ENCODE measurements at places on chromosomes 7 and 10.

DNA sequence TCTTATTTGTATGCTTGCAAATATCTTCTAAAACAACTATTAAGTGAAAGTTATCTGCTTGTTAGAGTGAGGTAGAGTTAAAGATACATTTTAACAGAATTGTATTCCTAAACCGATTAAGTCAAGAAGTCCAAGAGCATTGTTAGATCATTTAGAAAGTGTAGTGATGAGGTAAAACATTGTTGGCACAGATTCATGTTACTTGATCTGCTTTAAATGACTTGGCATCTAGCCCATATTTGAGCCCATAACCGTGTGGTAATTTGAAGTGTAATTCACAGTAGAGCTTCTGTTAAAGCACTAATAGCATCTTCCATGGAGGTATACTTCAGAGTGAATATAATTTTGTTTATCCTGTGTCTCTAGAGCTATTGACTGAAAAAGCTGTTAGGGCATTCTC lies 62.1 kb downstream of the PTEN start:
- no peak for DNase-seq

DNA sequence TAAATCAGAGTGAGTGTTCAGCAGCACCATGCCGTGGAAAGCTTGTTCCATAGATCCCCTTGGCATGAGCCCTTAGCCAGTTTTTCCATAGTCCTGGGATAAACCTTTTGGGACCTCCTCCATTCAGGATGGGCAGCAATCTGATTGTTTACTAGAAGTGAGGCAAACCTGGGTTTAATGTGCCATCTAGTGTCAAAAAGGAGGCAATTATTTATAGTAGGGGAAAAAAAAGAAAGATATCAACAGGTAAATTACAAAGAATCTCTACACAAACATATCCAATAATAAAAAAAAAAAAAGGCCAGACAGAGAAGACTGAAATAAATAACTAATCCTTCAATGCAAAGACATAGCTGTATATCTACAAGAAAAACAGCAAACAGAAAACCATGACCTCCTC lies 229.0 kb upstream of the STK17A start:
- no peak for DNase-seq

DNA sequence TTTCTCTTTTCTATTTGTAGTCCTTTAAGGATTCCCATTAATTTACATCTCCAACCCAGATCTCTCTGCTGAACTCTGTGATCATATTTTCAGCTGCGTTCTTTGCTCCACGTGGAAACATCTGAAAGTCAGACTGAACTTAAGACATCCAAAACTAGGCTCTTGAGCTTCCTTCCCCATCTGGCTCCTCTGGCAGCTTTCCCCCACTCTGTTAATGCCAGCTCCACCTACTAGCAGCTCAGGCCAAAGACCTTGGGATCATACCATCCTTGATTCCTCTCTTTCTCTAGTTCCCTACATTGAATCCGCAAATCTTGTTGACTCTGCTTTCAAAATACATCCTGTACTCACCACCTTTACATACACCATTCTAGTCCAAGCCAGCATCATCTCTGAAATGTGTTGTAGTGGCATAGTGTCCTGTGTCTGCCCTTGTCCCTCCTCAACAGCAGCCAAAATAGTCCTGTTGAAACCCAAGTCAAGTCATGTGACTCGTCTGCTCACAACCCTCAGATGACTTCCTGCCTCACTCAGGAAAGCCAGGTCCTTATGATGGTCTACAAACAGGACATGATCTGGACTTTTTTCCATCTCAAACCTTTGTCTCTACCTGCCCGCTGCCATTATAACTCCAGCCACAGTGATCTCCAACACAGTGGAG lies 7.0 kb downstream of the REEP3 start:
- no peak for DNase-seq

DNA sequence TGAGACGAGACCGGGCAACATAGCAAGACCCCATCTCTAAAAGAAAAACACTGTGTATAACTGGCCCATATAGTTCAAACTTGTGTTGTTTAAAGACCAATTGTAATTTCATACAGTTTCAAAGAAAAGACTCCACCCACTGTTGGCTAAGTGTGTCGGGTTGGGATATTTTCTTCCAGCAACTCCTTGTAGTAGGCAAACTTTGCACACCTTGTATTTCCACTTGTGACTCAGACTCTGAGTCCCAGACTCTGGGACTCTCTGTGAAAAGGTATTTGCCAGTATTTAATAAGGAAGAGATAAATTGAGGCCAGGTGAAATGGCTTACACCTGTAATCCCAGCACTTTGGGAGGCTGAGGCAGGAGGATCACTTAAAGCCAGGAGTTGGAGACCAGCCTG lies 29.3 kb upstream of the RHBDD2 start:
- no peak for DNase-seq

DNA sequence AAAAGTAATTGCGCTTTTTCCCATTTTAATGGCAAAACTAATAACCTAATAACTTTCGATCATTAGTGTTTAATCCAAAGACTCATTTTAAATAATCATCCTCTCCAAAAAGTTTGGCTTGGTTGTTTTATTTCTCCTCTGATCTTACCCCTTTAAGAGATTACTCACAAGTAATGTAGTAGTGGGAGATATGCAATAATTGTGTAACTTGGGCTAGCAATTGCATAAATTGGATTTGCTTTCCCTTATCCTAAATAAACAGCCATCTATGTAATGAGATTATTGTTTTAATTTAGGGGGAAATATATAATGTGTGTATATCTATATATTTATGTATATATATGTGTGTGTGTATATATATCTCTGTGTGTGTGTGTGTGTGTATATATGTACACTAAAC lies 82.5 kb downstream of the RNLS start:
- peak; percentile 7 for DNase-seq

- DNase-seq: no peak
Observed at GRCh38 chr7:123573896-123574467, 16.4 kb upstream of the NDUFA5 start.

DNA sequence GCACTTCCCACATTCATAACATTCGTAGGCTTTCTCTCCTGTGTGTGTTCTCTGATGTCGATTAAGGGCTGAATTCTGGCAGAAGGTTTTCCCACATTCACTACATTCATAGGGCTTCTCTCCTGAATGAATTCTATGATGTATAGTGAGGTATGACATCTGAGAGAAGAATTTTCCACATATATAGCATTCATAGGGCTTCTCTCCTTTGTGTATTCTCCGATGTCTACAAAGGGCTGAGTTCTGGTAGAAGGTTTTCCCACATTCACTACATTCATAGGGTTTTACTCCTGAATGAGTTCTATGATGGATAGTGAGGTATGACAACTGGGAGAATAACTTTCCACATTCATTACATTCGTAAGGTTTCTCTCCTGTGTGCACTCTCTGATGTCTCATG lies 15.6 kb downstream of the ZNF12 start:
- no peak for DNase-seq

- DNase-seq: no peak
Observed at GRCh38 chr10:102354451-102354850, 41.1 kb upstream of the NFKB2 start.

GRCh38 chr7:1400371-1400770 lies 58.9 kb downstream of the MICALL2 start:
- no peak for DNase-seq

DNA sequence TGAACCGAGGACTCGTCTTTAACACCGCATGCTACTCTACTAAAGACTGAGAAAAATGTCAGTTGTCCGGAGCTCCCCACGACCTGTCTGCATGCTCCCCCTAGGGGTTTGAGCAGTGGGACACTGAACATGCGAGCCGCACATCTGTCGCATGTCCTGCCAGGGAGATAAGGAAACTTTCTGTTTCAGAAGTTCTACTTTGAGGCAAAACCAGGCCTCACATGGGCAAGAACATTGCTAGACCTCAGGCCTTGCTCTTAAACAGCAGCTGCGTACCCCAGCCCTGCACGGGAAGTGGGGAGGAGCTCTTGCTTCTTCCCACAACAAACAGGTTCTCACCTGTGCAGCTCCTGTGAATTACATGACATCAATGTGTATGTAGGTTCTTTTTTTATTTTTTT lies 30.3 kb upstream of the HERPUD2 start:
- no peak for DNase-seq

DNA sequence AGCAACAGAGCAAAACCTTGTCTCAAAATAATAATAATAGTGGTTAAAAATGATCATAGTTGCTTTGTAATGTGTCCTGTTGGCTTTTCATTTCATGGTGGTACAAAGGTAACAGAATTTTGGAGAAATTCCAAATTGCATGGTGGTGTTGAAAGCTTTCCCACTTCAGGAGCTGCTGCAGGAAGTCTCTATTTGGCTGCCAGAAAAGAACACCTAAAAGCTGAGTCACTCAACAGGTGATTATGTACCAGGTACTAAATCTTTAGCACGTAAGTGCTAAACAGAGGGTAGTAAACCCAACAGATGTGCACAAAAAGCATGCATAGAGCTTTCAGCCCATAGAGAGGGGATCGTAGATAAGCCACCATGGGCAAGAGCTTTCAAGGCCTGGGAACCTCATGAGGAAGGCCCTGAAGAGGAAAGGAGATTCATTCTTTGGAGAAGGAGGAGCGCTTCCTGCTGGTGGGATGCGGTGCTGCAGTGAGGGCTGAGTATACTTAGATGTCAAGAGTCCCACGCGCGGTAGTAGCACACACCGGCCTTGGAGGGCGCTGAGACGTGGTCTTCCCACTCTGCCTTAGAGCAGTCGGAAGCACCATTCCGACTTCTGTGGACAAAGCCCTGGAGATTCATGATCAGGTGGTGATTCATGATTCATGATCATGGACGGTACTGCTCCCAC lies 118.7 kb downstream of the RALA start:
- peak; percentile 90 for DNase-seq

DNA sequence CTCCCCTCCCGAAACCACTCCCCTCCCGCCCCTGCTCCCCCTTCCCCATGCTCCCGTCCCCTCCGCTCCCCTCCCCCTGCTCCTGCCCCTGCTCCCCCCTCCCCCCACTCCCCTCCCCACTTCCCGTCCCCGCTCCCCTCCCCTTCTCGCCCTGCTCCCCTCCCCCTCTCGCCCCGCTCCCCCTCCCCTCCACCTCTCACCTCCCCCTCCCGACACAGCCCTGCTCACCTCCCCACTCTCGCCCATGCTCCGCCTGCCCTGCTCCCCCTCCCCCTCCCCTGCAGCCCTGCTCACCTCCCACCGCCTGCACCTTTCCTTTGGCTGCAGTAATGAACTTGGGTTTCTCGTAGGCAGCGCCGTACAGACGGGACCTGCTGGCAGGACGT lies 49.9 kb upstream of the NKX6-2 start:
- no peak for DNase-seq

DNA sequence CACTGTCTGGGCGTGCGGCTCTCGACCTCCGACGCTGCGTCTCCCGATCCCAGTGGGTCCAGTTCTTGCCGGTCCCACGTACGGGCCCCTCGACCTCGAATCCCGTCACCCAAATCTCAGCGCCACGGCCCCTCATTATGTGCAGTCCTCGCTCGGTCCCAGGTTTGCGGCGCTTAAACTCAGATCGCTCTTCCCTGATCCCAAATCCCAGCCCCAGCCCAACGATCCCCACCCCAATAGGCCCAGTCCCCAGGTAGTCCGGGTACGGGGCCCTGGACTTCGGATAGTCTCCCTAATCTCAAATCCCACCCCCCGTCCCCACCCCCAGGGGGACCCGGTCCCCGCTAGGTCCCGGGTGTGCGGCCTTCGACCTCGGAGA lies 666 bp downstream of the HNRNPF start:
- no peak for DNase-seq

GRCh38 chr10:29535012-29535777 lies 99.6 kb downstream of the SVIL start:
- DNase-seq: no peak

DNA sequence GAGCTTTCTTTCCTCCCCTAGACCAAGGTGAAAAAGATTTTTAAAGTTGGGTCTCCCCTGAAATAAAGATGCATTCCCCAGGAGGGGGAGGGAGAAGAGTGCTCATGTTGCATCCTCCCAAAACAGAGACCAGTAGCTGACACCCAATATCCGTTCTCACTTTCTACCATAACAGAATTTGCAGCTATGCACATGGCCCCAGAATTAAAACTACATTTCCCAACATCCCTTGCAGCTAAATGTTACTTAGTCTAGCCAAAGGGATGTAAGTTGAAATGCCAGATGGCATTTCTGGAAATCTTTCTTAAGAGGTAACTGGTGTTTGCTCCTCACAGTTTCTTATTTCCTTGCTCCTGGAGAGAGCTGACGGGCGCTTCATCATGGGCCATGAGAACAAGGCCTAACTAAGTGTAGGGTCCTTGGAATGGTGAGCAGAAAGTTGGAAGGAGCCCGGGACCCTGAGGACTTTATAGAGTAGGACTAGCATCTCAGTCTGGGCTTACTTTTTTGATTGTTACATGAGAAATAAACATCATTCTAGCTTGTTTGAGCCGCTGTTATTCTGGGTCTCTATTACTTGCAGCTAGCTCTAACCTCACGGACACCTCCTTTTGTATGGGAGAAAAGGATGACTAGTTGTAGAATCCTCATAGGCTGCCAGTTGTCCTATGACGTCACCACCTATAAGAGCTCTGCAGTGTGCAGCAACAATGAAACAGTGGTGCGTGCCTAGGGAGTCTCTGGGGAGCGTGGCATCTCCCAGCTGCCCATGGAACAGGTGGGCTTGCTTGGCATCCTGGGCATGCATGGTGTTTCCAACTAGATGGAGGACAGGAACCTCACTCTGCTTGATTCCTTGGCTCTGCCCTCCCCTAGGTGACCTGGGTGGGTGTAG lies 46.1 kb upstream of the EXOC6 start:
- DNase-seq: no peak

- DNase-seq: no peak
Observed at GRCh38 chr10:71218651-71219050, 6.3 kb downstream of the UNC5B start.

GRCh38 chr10:104325436-104326435 lies 12.5 kb downstream of the ITPRIP start:
- peak; percentile 87 for DNase-seq

DNA sequence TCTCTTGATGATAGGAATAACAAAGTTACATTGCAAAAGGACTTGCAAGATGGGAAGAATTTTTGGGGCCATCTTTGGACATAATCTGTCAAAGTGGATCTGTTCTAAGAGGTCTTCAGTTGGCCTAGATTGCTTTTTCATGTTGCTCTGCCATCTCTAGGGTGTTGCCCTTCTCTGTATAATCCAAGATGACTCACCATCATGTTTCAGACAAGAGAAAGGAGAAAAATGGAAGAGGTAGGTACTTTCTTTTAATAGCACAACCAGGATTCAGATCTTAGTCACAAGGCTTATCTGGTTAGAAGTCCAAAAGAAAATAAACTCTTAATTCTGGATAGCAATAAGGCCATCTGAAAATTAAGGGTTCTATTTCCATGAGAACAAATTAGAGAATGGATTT lies 38.7 kb upstream of the FOXP2 start:
- DNase-seq: no peak

GRCh38 chr10:3465406-3465891 lies 292.9 kb upstream of the PITRM1 start:
- peak; percentile 53 for DNase-seq

- DNase-seq: no peak
Observed at GRCh38 chr10:106631016-106631702, 533.3 kb downstream of the SORCS1 start.

GRCh38 chr7:135784013-135784412 lies 35.4 kb upstream of the FAM180A start:
- no peak for DNase-seq

DNA sequence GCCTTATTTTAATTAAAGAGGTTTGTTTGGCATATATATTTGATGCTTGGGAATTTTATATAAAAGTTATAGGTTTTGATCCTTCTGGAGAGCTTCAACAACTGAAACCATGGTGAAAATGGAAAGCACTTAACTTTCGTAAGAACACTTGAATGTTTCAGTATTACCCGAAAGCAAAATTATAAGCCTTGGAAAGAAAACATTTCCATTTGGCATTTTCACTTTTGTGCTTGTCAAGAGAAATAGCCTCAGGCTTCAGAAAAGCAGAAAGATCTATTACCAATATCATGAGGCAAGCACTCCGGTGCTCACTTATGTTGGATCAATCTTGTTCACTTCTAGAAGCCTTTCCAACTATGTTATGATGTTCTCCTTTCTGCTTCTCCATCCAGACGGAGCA lies 256.0 kb downstream of the TRIL start:
- no peak for DNase-seq

Data from suppressor macrophage (primary cell).